ENCODE measurements at places on chromosomes 16 and 17. TPM values are rescaled to one million over a fixed set of nuclear protein-coding genes. Genes with fewer than 3 reads are reported as not detected.

GRCh38 chr17:69704935-69705334, 290.4 kb downstream of the MAP2K6 start:
- no peak for DNase-seq

The CD300H gene
- total RNA-seq: not detected

DNA sequence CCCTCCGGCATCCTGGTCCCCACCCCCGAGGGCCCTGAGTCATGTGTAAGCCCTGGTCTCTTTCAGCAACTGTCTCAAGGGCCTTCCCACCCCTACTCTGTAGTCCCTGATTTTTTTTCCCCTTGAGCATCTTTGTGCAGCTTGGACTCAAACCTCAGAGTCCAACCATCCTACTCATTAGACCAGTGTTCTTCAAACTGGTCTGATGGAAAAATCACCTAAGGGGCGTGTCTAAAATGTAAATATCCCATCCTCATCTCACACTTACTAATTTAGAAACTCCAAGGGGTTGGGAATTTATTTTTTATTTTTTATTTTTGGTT, 624 bp downstream of the G6PC3 start:
- DNase-seq: no peak

DNA sequence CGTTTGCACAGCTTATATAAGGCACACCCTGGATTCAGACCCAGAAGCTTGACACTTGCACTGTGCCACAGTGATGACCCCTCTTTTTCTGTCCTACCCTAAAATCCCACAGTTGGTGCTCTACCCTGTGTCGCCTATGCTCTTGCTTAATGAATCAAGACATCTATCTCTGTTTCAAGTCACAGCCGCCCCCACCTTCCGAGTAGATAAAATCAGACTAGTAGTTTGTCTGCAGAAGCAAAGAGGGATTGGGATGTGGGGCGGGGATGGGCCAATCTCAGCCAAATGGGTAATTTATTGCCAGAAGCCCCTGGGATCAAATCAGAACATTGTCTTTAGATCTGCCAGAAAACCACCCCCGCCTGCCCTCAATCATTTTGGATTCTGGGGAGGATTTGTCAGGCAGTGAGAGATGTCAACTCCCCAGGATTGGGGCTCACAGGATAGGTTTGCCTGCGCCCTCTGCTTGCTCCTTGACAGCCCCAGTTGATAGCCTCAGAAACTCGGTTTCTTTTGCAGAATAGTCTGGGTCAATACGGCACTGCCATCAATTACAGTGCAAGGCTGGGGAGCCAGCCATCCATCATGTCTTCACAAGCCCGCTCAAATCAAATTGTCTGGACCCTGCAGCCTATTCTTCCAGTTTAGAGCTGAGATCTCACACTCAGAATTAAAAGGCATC, 520.8 kb downstream of the GRIN2A start:
- no peak for DNase-seq

- no peak for DNase-seq
Measured at GRCh38 chr17:13352747-13353415, 248.8 kb downstream of the HS3ST3A1 start.

The CA7 gene
- total RNA-seq: 0.65 TPM

The IL21R gene
- 0.76 TPM for total RNA-seq
